Heart right ventricle (tissue), 16 donors: ENCODE measurements at places on chromosomes 1 and 21. TPM values are rescaled to one million over a fixed set of nuclear protein-coding genes. Genes with fewer than 3 reads are reported as not detected.

The PLA2G2D gene
- polyA plus RNA-seq, result not detected

The NOS1AP gene
- polyA plus RNA-seq, result 0.19 TPM

The PCP4L1 gene
- 0.29 TPM for polyA plus RNA-seq

The APCS gene
- not detected for polyA plus RNA-seq

The WNT4 gene
- not detected for polyA plus RNA-seq

The ARHGEF16 gene
- 1.1 TPM for polyA plus RNA-seq

The CELA2A gene
- not detected for polyA plus RNA-seq

The NPHS2 gene
- polyA plus RNA-seq, result not detected

The SH2D1B gene
- polyA plus RNA-seq, result 0.09 TPM

The KRTAP10-9 gene
- polyA plus RNA-seq, result not detected

The BNIPL gene
- polyA plus RNA-seq, result 1.8 TPM

The OVAAL gene
- polyA plus RNA-seq, result 2.3 TPM
